Stimulated activated CD4-positive, alpha-beta T cell treated with anti-CD3 and anti-CD28 coated beads, Interleukin-15, amount 100 ng/mL, for 48 hours (primary cell): ENCODE measurements at places on chromosomes 11 and 22.

DNA sequence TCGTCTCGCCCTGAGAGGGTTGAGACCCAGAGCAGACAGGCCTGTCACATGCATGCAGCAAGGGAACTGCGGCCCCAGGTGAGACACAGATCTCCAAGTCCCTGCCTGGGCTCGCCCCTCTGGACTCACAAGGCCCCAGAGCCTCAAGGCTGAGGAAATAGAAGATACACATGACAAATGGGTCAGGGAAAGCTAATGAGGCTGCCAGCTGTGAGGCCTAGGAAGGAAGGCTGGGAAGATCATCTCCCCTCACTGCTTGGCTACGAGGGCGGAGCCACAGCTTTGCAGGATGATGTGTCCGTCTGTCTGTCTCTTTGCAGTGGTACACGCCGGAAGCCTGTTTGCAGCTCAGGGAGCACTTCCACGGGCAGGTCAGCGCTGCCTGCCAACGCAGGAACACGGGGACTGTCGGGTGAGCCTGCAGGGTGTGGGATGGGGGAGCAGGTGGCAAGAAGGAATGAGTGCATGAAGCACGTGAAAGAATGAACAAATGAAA is 4.5 kb downstream of the RAB36 start:
- DNase-seq: no peak

DNA sequence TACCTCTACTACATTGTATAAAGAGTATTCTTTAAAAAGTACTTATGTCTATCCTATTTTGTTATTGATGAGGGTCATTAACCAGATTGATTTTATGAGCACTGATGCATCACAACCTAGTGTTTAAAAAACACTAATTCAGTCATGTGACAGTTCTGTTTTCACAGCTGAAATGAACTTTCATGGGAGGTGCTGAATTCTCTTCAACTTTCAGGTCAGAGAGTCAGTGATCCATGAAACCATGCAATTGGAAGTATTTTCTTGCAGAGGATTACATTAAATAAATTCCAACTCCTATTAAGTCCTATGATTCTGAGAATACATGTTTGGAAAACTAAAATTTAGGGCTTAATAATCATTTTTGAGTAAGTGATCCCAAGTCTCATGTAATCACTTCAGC is 889.4 kb downstream of the KCNA4 start:
- no peak for DNase-seq

DNA sequence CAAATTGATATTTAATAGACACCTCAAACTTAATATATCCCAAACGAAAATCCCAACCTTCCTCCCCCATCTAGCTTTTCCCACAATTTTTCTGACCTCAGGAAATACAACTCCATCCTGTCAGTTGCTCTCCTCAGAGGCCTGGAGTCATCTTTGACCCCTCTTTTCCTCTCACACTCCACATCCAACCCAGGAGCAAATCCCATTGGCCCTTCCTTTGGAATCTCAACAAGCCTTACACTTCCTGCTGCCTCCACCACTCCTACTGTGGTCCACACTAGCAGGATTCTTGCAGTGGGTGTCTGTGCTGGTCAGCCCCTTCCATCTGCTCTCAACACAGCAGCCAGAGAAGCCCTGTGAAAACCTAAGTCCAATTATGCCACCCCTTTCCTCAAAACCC is 39.3 kb upstream of the RFPL3 start:
- no peak for DNase-seq

- DNase-seq: no peak
These were observed 218.8 kb upstream of the SORL1-AS1 start for GRCh38 chr11:121671283-121672168.

GRCh38 chr11:132712466-132712865 is 819.8 kb downstream of the OPCML start:
- DNase-seq: no peak

DNA sequence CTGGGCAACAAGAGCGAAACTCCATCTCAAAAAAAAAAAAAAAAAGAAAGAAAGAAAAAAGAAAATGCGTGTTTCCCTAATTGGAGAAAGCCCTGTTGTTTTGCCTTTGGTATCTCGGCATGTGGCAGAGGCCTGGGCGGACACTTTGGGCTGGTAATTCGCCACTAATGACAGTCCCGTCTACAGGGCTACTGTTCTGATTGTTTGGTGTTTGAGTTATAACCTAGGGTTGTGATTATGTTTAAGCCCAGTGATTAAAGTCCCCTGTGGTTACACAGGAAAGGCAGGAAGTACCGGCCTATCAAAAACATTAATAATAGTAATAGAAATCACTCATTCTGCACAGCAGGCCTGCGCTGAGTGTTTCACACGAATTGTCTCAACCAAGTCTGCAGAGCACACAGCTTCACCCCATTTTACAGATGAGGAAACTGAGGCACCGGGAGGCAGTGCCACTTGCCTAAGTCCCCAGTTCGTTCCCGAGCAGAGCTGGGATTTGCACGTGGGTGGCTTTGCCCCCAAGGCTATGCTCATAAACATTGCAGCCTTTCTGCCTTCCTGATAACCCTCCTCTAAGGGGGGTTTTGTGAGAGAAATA is 39.1 kb upstream of the GRAMD4 start:
- no peak for DNase-seq

GRCh38 chr11:129530154-129530895 is 154.7 kb downstream of the BARX2 start:
- DNase-seq: no peak

DNA sequence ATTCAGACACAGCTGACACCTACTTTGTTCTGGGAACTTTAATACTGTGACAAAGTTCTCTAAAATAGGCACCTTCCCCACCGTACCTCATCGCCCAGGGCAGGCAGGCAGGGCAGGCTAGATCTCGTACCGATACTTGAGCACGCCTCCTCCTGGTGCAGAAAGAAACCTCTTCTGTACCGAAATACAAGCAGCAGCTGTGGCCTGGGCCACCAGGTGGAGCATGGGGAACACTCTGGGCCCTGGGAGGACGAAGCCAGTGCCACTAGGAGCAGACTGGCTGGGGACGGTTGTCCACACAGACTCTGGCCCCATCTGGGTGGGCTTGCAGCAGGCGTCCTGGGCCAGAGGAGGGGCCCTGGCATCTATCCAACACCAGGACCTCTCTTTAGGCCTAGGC is 12.8 kb downstream of the PMM1 start:
- DNase-seq: no peak

- DNase-seq: no peak
These were observed 32.6 kb downstream of the FBLN1 start for GRCh38 chr22:45535290-45535689.

GRCh38 chr11:110022548-110022947 is 70.6 kb upstream of the ZC3H12C start:
- DNase-seq: no peak

DNA sequence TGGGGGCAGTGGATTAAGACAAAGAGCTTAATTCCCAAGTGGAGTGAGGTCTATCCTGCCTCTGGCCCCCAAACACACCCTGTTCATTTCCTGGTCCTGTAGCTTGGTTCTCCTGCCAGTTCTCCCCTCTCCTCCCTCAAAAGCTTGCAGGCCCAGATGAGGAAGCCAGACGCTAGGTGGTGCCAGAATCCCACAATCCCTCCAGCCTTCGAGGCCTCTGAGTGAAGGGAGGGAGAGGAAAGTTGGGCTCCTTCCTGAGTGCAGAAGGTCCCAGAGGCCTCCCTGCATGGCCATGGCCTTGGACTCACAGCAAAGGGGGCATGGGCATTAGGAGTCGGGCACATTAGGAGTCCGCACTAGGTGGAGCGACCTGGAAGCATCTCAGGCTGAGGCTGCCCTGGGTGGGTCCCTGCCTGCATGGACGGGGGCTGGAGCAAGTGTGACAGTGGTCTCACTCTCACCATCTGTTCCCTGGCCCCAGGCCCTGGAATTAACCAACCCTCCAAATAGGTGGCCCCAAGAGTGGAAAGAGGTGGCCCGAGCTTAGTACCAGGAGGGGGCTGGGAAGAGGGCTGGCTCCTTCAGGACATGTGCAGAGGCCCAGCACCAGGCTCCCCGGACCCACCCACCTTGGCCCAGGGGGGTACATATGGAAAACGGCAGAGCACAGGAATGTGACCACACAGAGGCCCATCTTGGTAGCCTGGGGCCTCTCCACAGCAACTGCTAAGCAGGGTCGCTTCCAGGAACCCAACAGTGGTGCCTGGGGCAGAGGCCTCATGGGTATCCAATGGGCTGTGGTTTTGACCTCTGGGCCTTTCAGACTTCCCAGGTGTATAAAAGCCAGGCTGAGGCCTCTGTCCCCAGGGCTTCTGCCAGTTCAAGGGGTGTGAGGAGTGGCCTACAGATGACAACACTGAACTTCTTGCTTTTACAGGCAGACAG is 5.2 kb downstream of the FXYD2 start:
- DNase-seq: no peak

DNA sequence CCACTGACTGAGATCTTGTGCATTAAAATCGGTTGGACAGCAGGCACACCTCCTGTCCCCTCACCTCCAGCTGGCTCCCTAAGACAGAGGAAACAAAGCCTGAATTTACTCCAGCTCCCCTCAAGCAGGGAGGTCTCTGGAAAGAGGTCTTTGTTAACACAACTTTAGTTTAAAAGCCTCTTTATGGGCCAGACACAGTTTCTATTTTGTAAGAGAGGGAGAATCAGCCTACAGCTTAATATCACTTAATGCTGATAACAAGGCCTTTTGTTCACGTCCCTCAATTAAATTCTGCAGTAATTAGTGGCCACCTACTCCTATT is 36.3 kb downstream of the PLEKHA7 start:
- no peak for DNase-seq
